ENCODE measurements at places on chromosomes 5 and 9. TPM values are rescaled to one million over a fixed set of nuclear protein-coding genes. Genes with fewer than 3 reads are reported as not detected.

Gene FCN1
- total RNA-seq = 16.1 TPM

Gene ADAMTSL2
- 22.3 TPM for total RNA-seq

Gene WWC1
- total RNA-seq = 2.1 TPM

Gene CREBRF
- total RNA-seq = 56.6 TPM

Gene RNF183
- total RNA-seq = not detected

Gene ESM1
- 0.49 TPM for total RNA-seq

Gene LCN10
- total RNA-seq = 5.5 TPM

Gene OBP2B
- total RNA-seq = not detected

Gene PCDHB11
- 9.9 TPM for total RNA-seq

Gene FST
- total RNA-seq = 27.6 TPM

Gene IL4
- total RNA-seq = not detected

Gene IFNA14
- not detected for total RNA-seq

Gene CCNI2
- total RNA-seq = 0.36 TPM

Gene UGT3A2
- total RNA-seq = not detected

Gene WNT8A
- total RNA-seq = not detected

Gene AHRR
- total RNA-seq = 5.1 TPM

Gene SLC22A4
- 5.7 TPM for total RNA-seq

Gene ANKRD33B
- total RNA-seq = 22.6 TPM

Gene DND1
- 1.4 TPM for total RNA-seq

Gene EQTN
- 0.49 TPM for total RNA-seq

Gene SPATA31A6
- not detected for total RNA-seq

Gene FAM78A
- 4.2 TPM for total RNA-seq

Gene DCAF12
- 54.9 TPM for total RNA-seq

All from sciatic nerve (tissue), 2 donors.